Activated CD4-positive, alpha-beta T cell treated with anti-CD3 and anti-CD28 coated beads for 36 hours (primary cell): ENCODE measurements at places on chromosomes 4 and X. TPM values are rescaled to one million over a fixed set of nuclear protein-coding genes. Genes with fewer than 3 reads are reported as not detected.

DNA sequence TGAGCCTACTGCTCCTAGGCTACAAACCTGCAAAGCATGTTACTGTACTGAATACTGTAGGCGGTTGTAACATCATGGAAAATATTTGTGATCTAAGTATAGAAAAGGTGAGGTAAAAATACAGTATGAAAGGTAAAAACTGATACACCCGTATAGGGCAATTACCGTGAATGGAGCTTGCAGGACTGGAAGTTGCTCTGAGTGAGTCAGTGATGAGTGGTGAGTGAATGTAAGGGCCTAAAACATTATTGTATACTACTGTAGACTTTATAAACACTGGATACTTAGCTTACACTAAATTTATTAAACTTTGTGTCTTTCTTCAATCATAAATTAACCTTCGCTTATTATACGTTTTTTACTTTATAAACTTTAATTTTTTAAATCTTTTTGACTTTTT is 3.7 kb downstream of the KIF4A start:
- H3K4me1 ChIP-seq: peaks cover 16% of the 10 kb centered on the region
- H3K36me3 ChIP-seq: peaks cover 3% of the 10 kb centered on the region
- no peak overlapping the region for H3K27ac ChIP-seq
- no peaks in the 10 kb centered on the region for H3K27me3 ChIP-seq
- no peak overlapping the region for H3K4me3 ChIP-seq
- DNase-seq: no peak

DNA sequence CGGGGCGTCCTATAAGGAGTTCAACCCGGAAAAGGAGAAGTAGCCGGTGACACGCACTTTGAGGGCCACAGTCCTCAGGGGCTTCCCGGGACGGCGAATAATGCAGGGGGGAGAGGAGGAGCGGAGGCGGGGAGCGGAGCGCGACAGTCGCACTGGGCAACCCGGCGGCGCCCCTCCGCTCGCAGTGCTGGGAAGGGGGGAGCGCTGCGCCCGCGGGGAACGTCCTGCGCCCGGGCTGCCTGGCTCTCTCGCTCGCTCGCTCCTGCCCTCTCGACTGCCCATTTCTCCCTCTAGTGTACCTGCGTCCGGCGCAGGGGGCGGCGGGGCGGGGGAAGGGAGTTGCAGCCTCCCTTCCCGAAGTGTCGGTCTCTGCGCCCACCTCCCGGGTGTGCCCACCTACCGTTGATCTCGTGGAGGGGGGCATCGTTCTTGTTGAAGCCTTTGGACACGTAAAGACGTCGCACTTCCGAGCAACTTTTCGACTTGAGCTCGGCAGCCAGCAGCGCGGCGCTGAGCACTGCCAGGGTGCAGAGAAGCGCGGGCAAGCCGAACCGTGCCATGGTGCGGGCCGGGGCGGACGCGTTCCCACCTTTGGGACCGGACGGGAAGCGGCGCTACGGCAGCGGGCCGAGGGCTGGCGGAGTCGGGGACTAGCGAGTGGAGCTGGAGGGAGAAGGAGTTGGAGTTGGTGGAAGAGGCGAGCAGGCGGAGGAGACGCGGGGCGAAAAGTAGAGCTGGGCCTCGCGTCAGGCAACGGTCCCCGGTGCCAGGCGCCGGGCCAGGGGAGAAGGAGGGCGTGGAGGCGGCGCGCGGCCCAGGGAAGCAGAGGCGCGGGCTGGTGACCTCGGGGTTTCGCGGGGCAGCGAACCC is 648 bp downstream of the GPC4 start:
- peak; percentile 9 for DNase-seq
- no peaks in the 10 kb centered on the region for H3K36me3 ChIP-seq
- peaks cover 45% of the 10 kb centered on the region for H3K27me3 ChIP-seq
- H3K4me3 ChIP-seq: peak overlapping the region; percentile 57
- no peak overlapping the region for H3K27ac ChIP-seq

GRCh38 chrX:10367406-10367805 is 210.6 kb downstream of the CLCN4 start:
- no peak overlapping the region for H3K27ac ChIP-seq
- H3K27me3 ChIP-seq: no peaks in the 10 kb centered on the region
- H3K4me1 ChIP-seq: no peaks in the 10 kb centered on the region
- DNase-seq: no peak

DNA sequence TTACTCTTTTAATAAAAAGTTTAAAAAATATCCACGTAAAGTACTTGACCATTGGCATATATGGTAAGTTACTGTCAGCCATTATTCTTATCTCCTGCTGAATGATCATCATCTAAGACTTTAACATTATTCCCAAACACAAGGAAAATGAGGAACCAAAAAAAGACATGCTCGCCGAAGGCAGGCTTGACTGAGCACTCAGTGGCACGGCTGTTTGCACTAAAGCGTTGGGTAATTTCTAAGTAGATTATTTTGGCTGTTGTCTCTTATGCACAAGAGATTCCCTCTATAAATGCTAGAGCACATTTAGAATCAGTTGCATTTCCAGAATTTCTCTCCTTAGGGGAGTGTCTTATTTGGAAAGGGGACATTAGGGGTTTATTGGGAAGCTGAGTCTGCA is 82.8 kb downstream of the CHRNA9 start:
- H3K4me1 ChIP-seq: no peaks in the 10 kb centered on the region
- H3K27ac ChIP-seq: no peak overlapping the region
- DNase-seq: no peak
- no peak overlapping the region for H3K4me3 ChIP-seq
- no peaks in the 10 kb centered on the region for H3K36me3 ChIP-seq
- no peaks in the 10 kb centered on the region for H3K27me3 ChIP-seq

DNA sequence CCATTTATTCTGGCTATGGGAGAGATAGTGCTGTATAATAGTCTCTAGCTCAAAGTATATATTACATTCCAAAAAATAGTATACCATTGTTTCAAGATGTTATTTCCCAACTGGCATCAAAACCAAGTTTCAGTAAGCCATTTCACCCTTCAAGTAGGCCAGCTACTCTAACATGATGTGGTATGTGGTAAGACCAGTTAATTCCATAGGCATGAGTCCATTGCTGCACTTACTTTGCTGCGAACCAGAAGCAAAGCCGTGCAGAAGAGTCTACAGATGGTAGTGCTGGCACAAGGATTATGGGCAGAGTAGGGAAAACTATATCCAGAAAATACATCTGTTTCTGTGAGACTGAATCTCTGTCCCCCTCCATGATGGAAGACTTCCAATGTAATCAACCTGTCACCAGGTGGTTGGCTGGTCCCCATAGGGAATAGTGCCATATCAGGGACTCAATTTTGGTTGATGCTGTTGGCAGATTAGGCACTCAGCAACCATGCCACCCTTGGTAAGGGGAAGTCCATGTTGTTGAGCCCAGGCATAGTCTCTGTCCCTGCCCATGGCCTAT is 49.8 kb upstream of the HSD17B10 start:
- H3K27me3 ChIP-seq: no peaks in the 10 kb centered on the region
- no peaks in the 10 kb centered on the region for H3K36me3 ChIP-seq
- no peak overlapping the region for H3K4me3 ChIP-seq

- DNase-seq: no peak
- H3K4me1 ChIP-seq: peaks cover 22% of the 10 kb centered on the region
- no peaks in the 10 kb centered on the region for H3K27me3 ChIP-seq
- no peak overlapping the region for H3K4me3 ChIP-seq
- no peak overlapping the region for H3K27ac ChIP-seq
These were observed 111.2 kb downstream of the PPP3CA start for GRCh38 chr4:101236097-101236496.

DNA sequence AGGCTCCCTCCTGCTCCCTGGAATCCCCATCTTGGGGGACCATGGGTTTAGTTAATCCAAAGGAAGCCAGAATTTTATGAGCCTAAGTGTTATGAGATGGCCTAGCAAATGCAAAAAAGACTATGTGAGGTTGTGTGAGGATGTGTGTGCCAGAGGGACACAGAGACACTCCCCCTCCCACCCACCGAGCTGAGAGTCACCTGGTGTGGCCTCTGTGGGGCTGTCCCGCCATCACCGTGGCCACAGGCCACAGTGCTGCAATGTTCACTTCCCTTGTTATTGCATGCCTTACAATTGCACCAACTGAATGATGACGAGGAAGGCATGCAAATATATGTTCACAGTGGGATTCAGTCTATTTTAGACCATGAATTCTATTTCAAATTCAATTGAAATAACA is 601 bp upstream of the FGFBP2 start:
- peaks cover 2% of the 10 kb centered on the region for H3K27me3 ChIP-seq
- peaks cover 23% of the 10 kb centered on the region for H3K4me1 ChIP-seq
- peak overlapping the region; percentile 59 for H3K27ac ChIP-seq

- no peaks in the 10 kb centered on the region for H3K4me1 ChIP-seq
- DNase-seq: no peak
- peaks cover 2% of the 10 kb centered on the region for H3K27me3 ChIP-seq
These were observed 16.9 kb downstream of the LHFPL1 start for GRCh38 chrX:112662559-112663427.

GRCh38 chr4:173272996-173273395 is 61.2 kb downstream of the HMGB2 start:
- no peaks in the 10 kb centered on the region for H3K27me3 ChIP-seq
- no peak overlapping the region for H3K27ac ChIP-seq
- DNase-seq: no peak
- H3K36me3 ChIP-seq: peaks cover 10% of the 10 kb centered on the region

GRCh38 chr4:85446141-85446861 is 28.6 kb upstream of the ARHGAP24 start:
- no peaks in the 10 kb centered on the region for H3K27me3 ChIP-seq
- DNase-seq: no peak

- H3K36me3 ChIP-seq: no peaks in the 10 kb centered on the region
- no peak overlapping the region for H3K27ac ChIP-seq
- no peaks in the 10 kb centered on the region for H3K4me1 ChIP-seq
- no peak overlapping the region for H3K4me3 ChIP-seq
- no peaks in the 10 kb centered on the region for H3K27me3 ChIP-seq
These were observed 42.7 kb downstream of the ABLIM2 start for GRCh38 chr4:8115916-8116315.

DNA sequence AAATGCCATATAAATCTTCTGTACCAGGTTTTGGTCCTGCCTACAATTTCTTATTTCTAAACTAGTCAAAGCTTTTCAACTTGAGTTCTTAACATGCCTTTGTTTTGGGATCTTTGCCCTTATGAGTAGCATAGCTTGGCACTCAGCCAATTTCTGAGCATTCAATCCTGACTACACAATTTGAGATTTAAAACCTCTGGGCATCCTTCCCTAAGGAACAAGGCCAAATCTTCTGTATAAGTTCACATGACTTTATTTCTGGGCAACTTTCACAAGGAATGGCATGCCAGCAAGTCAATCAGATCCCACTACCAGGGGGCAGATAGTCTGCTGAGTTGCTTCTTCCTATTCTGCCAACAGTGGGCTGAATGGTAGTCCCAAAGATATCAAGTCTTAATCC is 254.2 kb downstream of the ADAMTS3 start:
- no peak overlapping the region for H3K4me3 ChIP-seq
- H3K27me3 ChIP-seq: no peaks in the 10 kb centered on the region
- H3K27ac ChIP-seq: no peak overlapping the region

DNA sequence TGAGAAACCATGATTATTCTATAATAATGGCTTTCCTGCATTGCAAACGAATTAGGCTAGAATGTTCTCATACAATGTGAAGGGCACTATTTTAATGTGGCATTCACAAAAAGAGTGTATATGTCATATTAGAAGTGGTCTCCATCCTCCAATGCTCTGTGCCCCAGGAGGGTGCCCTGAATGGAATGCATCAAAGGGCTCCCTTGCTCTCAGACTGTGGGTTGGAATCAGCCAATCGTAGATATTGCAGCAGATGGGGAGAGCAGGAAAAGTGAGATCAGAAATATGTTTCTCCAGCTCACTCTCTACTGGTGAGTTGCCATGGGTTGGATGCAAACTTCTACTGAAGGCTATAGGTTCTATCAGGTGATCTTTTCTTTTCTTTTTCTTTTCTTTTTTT is 11.9 kb upstream of the NSUN7 start:
- peaks cover 6% of the 10 kb centered on the region for H3K27me3 ChIP-seq
- H3K36me3 ChIP-seq: no peaks in the 10 kb centered on the region
- DNase-seq: no peak

DNA sequence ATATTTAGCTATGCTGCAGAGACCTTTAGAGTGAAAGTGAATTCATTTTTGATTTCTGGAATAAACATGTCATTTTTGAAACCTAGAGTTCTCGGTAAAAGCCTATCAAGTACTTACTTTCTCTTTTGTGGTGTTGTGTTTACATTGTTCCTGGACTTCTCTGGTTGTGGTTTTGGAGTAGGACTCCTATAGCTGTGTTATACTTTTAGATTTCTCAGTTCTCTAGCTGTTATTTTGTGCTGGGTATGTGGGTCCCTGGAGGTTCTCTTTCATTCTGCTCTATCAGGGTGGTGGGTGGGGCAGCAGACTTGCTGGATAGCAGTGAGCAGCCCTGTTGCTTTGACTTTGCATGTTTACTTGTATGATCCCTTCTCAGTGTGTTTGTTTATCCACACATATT is 25.6 kb upstream of the MSMO1 start:
- DNase-seq: peak; percentile 27
- peak overlapping the region; percentile 60 for H3K4me3 ChIP-seq
- H3K27ac ChIP-seq: peak overlapping the region; percentile 77
- H3K36me3 ChIP-seq: peaks cover 15% of the 10 kb centered on the region
- H3K27me3 ChIP-seq: no peaks in the 10 kb centered on the region

DNA sequence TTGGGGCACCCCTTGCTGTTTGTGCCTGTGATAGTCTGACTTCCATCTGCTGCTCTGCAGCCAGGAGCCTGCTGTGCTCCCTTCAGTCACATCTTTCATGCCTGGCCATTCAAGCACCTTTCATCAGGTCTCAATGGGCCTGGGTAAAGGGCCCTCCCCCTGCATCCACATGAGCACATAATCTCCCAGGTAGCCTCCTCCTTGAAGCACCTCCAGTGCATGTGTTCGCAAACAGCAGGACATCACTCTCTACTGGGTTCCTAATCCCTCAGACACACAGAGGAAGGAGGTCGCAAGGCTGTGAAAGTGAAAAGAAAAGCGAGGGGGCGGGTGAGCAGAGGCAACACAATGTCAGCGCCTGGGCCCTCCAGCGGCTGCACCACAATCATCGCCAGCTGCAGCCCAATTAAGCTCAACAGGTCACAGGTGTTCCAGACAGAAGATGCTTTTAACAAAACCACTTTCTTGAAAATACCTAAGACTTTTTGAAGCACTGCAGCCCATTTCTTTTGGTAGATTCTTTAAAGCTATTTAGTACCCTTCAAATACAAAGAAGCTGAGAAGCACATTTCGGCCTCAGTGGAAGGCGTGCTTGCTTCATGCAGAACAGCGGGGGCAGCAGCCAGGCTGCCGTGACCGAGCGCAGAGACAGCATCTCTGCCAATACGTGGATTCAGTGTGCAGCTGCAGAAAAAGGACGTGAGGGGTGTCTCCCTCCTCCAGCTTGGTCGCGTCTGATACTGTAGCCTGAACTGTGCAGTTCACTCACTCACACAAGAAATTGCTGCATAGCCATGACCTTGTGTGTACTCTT is 92.2 kb upstream of the SPRY1 start:
- H3K4me3 ChIP-seq: no peak overlapping the region
- peaks cover 6% of the 10 kb centered on the region for H3K4me1 ChIP-seq
- DNase-seq: peak; percentile 49
- no peaks in the 10 kb centered on the region for H3K27me3 ChIP-seq
- H3K36me3 ChIP-seq: peaks cover 28% of the 10 kb centered on the region
- H3K27ac ChIP-seq: no peak overlapping the region

- no peaks in the 10 kb centered on the region for H3K27me3 ChIP-seq
- H3K36me3 ChIP-seq: no peaks in the 10 kb centered on the region
- peaks cover 2% of the 10 kb centered on the region for H3K4me1 ChIP-seq
- DNase-seq: no peak
- H3K27ac ChIP-seq: no peak overlapping the region
These were observed 12.8 kb downstream of the CLDN2 start for GRCh38 chrX:106932960-106933537.

- DNase-seq: no peak
- peaks cover 2% of the 10 kb centered on the region for H3K27me3 ChIP-seq
- H3K4me3 ChIP-seq: no peak overlapping the region
- no peak overlapping the region for H3K27ac ChIP-seq
- no peaks in the 10 kb centered on the region for H3K4me1 ChIP-seq
These were observed 38.6 kb downstream of the COX7B2 start for GRCh38 chr4:46870411-46870810.

Gene MAGEA2B
- not detected for total RNA-seq

Gene SERTM2
- not detected for total RNA-seq

Gene KCND1
- total RNA-seq: 2.5 TPM

Gene BMPR1B
- total RNA-seq: not detected
